ENCODE measurements at places on chromosomes 12 and 14.

DNA sequence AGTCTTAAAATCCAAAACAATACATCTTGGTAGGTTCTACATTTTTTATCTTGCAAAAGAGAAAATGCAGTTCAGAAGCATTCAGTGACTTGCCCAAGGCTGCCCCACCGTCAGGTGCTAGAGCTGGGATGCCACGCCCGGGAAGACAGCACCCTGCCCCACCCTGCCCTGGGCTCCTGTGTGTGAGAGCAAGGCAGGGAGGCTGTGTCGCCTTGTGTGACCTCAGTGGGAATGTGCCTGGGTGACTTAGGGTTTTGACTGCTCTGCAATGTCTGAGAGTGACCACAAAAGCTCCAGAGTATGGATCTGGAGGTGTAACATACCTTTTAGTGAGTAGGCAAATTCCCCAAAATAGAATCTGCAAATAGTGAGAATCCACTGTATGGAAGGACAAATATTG lies 60.0 kb downstream of the AACS start:
- DNase-seq = no peak

- no peak for DNase-seq
Observed at GRCh38 chr12:51593539-51593938, 2.5 kb downstream of the SCN8A start.

DNA sequence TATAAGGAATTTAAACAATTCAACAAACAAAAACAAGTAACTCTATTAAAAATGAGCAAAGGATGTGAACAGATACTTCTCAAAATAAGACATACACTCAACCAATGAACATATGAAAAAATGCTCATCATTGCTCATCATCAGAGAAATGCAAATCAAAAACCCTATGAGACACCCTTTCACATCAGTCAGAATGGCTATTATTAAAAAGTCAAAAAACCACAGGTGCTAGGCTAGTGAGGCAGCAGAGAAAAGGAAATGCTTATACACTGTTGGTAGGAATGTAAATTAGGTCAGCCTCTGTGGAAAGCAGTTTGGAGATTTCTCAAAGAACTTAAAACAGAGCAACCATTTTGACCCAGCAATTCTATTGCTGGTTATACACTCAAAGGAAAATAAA lies 52.0 kb downstream of the NAV3 start:
- no peak for DNase-seq

DNA sequence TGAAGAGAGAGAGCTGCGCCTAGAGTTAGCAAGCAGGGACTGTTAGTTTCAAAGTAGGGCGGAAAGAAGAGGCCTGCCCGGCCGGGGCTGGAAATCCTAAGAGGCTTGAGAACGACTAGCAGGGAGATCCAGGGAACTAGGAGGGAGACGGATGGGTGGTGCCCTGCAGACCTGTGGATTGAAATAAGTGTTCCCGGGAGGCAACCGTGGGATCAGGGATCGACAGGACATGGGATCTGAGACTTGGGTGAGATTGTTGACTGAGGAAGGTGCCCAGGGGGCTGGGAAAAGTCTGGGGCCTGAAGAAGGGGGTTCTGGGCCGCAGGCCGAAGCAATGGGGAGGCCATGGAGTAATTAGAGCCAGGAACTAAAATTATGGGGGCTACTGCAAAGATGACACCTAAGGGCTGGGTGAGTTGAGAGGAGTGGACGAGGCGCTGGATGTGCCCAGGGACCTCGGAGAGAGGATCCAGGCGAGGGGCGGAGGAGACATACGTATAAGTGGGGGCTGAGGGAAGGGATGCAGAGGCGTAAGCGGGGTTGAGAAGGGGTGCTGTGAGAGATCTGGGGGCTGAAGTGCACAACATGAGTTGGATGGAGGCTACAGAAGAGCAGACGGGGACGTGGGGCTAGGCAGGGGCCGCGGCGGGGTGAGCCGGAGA lies 635 bp downstream of the LTA4H start:
- no peak for DNase-seq

Measured in NCI-H2227 treated with DMSO at 0.1 percent for 48 hours (cell line).